ENCODE measurements at places on chromosomes 4 and X. TPM values are rescaled to one million over a fixed set of nuclear protein-coding genes. Genes with fewer than 3 reads are reported as not detected.

DNA sequence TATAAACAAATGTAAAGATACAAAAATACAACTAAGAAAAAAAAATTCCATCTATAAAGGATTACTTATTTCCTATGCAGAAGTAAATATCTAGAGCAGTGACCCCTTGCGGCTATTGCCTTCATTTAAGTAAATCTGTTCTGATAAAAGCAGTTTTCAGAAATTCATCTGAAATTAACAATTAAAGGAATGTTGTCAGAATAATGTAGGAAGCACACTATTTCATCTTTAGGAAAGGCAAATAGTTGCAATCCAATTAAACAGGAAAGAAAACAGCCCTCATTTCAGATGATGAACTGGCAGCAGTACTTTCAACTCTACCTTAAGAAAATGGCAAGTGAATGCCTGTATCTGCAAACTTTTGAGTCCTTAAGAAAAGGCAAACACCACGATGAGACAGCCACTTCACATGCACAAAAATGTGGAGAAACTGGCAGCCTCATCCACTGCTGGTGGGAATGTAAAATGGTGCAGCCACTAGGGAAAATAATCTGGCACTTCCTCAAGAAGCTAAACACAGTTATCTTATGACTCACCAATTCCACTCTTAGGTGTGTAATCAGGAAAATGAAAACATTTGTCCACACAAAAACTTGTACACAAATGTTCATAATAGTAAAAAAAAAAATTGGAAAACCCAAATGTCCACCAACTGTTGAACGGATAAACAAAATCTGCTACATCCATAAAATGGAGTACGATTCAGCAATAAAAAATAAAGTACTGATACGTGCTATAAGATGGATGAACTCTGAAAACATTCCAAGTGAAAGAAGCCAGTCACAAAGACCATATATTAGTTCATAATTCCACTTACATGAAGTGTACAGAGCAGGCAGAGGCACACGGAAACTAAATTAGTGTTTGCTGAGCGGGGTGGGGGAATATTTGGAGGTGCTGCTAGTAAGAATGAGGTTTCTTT, 2.0 kb upstream of the THAP9 start:
- H3K27ac ChIP-seq, result peak overlapping the region; percentile 57
- no peaks in the 10 kb centered on the region for H3K27me3 ChIP-seq
- peak; percentile 45 for DNase-seq
- H3K4me1 ChIP-seq, result peaks cover 32% of the 10 kb centered on the region
- no peak overlapping the region for H3K4me3 ChIP-seq

DNA sequence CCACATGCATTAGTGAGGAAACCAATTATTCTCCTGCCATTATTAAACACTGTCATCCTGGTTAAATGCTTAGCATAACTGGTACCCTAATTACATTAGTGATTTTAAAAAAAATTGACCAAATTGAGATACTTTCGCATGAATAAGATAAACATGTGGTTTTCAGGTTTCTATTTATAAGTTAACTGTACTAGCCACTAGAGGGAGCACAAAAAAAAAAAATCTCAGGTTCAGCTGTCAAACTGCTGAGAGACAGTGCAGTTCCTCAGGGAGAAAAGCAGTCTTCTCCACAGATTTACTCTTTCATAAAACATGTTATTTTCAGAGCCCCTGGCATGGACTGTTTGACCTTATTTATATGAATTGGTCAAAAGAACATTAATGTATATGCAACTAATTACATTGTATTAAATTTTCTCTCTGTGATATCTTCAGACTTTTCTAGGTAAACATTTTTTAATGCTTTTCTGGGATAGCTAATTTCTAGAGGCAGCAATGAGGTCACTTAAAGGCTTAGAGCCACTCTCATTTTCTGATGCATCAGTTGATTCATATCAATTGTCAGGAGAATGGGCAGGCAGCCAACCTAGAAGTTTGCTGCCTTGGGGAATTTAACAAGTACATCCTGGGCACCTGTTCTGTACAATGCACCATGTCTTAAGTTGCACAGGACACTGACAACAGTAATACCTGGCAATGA, 167.5 kb downstream of the CDS1 start:
- H3K27ac ChIP-seq, result no peak overlapping the region
- DNase-seq, result peak; percentile 79
- H3K36me3 ChIP-seq, result peaks cover 44% of the 10 kb centered on the region

DNA sequence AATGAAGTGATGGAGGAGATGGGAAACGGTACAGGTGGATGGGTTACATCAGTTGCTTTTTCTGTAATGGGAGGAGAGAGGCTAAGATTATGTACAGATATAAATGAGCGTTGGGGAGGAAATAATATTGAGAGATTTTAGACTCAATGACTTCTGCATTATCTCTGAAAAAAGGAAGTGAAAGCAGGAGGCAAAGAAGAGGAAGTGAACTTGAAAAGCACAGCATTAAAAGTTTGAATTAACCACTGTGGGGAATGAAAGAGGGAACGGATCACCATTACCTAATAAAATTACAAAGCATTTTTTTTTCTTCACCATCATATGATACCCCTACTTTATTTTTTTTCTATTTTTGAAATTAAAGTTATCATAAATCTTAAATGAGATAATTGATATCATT, 1025.5 kb downstream of the RPA4 start:
- H3K4me3 ChIP-seq, result no peak overlapping the region
- H3K27ac ChIP-seq, result no peak overlapping the region
- H3K36me3 ChIP-seq, result no peaks in the 10 kb centered on the region
- no peak for DNase-seq

- no peak for DNase-seq
- H3K4me3 ChIP-seq, result no peak overlapping the region
- H3K36me3 ChIP-seq, result no peaks in the 10 kb centered on the region
- H3K4me1 ChIP-seq, result peaks cover 4% of the 10 kb centered on the region
- H3K27me3 ChIP-seq, result no peaks in the 10 kb centered on the region
- H3K27ac ChIP-seq, result no peak overlapping the region
Observed at GRCh38 chrX:107764845-107765608, 10.6 kb downstream of the TSC22D3 start.

DNA sequence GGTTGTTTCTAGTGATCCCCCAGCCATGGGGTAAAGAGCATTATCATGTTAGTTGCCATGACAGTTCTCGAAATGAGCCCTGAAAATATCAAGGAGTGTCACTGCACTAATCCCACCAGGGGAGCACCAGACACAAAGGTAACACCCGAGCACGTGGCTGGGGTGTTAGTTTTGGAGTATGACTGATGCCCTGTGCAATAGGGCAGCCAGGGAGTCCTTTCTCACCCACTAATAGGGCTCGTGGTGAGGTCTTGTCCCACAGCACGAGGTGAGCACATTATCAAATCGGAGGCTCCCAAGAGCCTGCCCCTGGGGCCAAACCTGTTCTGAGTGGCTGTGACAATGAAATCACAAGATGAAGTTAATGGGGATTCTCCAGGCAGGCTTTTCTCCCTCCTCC, 9.6 kb downstream of the MAMLD1 start:
- H3K4me1 ChIP-seq, result no peaks in the 10 kb centered on the region
- H3K27me3 ChIP-seq, result no peaks in the 10 kb centered on the region
- H3K27ac ChIP-seq, result no peak overlapping the region
- no peak for DNase-seq
- no peaks in the 10 kb centered on the region for H3K36me3 ChIP-seq

DNA sequence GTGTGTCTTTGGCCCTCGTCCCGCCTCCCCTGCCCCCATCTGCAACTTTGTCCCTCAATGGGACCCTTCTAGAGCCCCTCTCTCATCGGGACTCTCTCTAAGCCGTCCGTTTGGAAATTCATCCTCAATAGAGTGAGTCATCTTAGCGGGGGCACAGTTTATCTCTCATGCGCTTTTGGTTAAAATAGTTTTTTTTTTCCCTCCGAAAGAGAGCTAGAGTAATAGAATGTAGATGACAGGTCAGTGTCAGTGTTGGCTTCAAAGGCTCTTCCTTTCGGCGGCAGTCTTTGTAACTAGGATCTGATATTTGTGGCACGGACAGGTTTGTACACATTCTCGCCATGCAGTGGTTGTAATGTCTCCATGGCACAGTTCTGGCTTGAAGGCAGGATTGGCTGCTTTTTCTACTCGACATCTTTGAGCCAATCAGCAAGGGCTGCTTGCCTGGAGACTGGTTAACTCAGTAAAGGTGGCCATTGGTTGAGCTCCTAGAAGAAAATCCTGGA, 989 bp downstream of the N4BP2 start:
- H3K36me3 ChIP-seq, result no peaks in the 10 kb centered on the region
- H3K27me3 ChIP-seq, result no peaks in the 10 kb centered on the region
- peak overlapping the region; percentile 95 for H3K4me3 ChIP-seq
- DNase-seq, result peak; percentile 92
- peak overlapping the region; percentile 100 for H3K27ac ChIP-seq

DNA sequence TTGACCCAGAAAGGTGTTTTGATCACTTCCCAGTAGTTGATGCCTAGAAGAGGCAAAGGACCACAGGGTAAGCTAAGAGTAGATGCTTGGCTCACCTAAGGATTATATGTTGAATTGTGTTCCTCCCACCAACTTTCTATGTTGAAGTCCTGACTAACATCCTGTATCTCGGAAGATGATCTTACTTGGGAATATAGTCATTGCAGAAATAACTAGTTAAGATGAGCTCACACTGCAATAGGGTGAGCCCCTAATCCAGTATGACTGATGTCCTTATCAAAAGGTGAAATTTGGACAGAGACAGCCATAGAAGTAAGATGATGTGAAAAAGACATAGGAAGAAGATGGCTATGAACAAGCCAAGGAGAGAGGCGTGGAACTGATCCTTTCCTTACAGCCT, 3.3 kb upstream of the HMGB2 start:
- DNase-seq, result no peak
- H3K36me3 ChIP-seq, result peaks cover 8% of the 10 kb centered on the region

GRCh38 chr4:87033902-87034301, 99.1 kb downstream of the AFF1 start:
- DNase-seq, result no peak
- H3K36me3 ChIP-seq, result no peaks in the 10 kb centered on the region
- peak overlapping the region; percentile 47 for H3K27ac ChIP-seq
- peaks cover 86% of the 10 kb centered on the region for H3K4me1 ChIP-seq

DNA sequence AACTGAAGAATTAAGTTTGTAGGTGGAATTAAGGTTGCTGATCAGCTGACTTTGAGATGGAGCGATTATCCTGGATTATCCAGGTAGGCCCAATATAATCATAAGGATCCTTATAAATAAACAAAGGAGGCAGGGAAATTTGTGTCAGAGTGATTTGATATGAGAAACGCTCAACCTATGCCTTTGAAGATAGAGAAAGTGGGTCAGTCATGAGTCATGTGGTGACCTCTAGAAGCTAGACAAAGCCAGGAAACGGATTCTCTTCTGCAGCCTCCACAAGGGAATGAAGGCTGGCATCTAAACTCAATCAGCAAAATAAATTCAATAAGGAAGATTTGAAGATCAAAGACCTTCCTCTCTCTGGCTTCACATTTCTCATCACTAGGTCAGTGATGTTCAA, 41.5 kb upstream of the SMIM10 start:
- no peak for DNase-seq
- H3K4me1 ChIP-seq, result no peaks in the 10 kb centered on the region
- no peaks in the 10 kb centered on the region for H3K27me3 ChIP-seq
- no peak overlapping the region for H3K4me3 ChIP-seq
- H3K36me3 ChIP-seq, result no peaks in the 10 kb centered on the region

DNA sequence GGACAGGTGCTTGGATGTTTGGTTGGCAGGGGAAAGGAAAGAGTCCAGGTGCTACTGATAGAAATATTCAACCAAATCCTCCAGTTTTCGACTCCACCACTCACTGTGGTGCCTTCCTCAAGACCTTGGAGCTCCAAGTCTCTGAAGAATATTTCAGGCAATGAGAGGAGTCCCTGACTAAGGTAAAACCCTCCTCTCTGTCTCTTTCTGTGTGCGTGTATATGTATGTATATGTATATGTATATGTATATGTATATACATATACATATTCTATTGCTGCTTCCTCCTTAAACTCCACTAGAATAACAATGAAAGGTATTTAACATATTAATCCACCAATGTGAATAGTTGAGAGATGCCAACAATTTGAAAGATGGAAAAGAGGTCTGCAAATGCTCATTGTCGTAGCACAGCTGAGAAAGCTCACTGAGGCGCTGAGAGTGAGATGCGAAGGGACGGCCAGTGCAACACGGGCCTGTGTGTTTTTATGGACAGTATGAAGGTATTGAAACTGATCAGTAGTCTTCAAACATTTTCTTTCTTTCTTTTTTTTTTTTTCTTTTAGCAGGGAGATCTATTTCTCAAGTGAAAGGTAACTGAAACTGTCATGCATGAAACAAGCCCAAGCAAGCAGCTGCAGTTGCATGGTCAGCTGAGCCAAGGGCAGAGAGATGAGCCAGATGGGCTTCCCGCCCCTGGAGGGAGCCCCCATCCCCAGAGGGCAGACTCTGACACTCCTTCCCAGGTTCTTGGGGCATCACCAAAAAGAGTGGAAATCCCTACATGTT, 41.1 kb upstream of the HS3ST1 start:
- H3K4me1 ChIP-seq, result no peaks in the 10 kb centered on the region
- no peaks in the 10 kb centered on the region for H3K36me3 ChIP-seq
- no peaks in the 10 kb centered on the region for H3K27me3 ChIP-seq
- no peak overlapping the region for H3K27ac ChIP-seq

DNA sequence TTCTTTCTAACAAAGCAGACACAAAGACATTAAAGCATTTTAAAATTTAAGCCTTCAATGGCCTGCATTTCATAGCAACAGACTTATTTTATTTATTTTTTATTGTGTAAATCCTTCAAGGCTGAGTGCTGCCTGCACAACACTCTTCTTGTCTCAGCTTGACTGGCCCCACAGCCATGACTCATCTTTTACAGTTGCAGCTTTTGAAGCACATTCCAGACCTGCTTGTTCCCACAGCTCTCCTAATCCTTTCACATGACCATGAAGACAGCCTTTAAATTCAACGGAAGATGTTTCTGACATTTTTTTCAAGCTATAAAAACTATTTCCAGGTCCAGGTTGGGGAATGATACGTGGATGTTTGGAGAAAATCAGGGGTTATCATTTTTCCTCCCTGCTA, 276.9 kb upstream of the TACR3 start:
- peak; percentile 20 for DNase-seq
- H3K36me3 ChIP-seq, result no peaks in the 10 kb centered on the region
- H3K4me3 ChIP-seq, result no peak overlapping the region
- H3K27me3 ChIP-seq, result no peaks in the 10 kb centered on the region

Gene PITX2
- not detected for total RNA-seq

Gene SMS
- total RNA-seq, result 54.3 TPM

Gene RHOXF2B
- total RNA-seq, result 0.12 TPM

Gene GPC4
- 60.4 TPM for total RNA-seq

Gene FRMD7
- total RNA-seq, result not detected

All from lung (tissue), 17 donors.